ENCODE measurements at places on chromosomes 5 and 9.

- H3K36me3 ChIP-seq = no peaks in the 10 kb centered on the region
- H3K4me1 ChIP-seq = peaks cover 4% of the 10 kb centered on the region
- peak; percentile 69 for DNase-seq
- no peak overlapping the region for H3K4me3 ChIP-seq
- peak overlapping the region; percentile 33 for H3K27ac ChIP-seq
- H3K27me3 ChIP-seq = no peaks in the 10 kb centered on the region
Measured at GRCh38 chr5:17118631-17119030, 98.8 kb upstream of the BASP1 start.

DNA sequence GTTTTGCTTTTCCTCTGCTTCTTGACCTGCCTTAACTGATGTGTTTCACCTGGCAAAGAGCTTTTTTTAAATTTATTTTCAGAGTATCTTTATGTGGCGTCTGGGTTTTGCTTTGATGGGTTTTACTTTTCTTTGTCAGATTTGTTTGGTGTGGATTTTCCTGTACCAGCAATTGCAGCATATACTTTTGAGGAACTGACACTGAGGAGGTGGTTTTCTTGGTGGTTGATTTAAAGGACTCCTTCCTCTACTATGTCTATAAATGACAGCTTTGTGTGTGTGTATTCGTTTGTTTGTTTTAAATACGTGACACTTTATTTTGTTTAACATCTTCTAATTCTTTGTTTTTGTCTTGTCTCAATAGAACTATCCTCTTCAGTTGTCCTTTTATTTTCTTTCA lies 1071.9 kb upstream of the ARRDC3 start:
- H3K4me3 ChIP-seq = no peak overlapping the region
- no peaks in the 10 kb centered on the region for H3K36me3 ChIP-seq
- no peaks in the 10 kb centered on the region for H3K27me3 ChIP-seq
- no peaks in the 10 kb centered on the region for H3K4me1 ChIP-seq

GRCh38 chr5:143698574-143698973 lies 113.4 kb upstream of the HMHB1 start:
- no peaks in the 10 kb centered on the region for H3K27me3 ChIP-seq
- H3K4me1 ChIP-seq = peaks cover 3% of the 10 kb centered on the region
- H3K36me3 ChIP-seq = no peaks in the 10 kb centered on the region
- no peak for DNase-seq
- no peak overlapping the region for H3K27ac ChIP-seq

- no peak overlapping the region for H3K27ac ChIP-seq
- no peak overlapping the region for H3K4me3 ChIP-seq
- no peaks in the 10 kb centered on the region for H3K36me3 ChIP-seq
Measured at GRCh38 chr5:33743099-33743498, 148.7 kb downstream of the ADAMTS12 start.

- no peaks in the 10 kb centered on the region for H3K36me3 ChIP-seq
- no peak overlapping the region for H3K27ac ChIP-seq
Measured at GRCh38 chr9:35776018-35776417, 15.4 kb upstream of the NPR2 start.

- no peak overlapping the region for H3K4me3 ChIP-seq
- no peak for DNase-seq
Measured at GRCh38 chr5:157708866-157709265, 22.4 kb upstream of the THG1L start.

DNA sequence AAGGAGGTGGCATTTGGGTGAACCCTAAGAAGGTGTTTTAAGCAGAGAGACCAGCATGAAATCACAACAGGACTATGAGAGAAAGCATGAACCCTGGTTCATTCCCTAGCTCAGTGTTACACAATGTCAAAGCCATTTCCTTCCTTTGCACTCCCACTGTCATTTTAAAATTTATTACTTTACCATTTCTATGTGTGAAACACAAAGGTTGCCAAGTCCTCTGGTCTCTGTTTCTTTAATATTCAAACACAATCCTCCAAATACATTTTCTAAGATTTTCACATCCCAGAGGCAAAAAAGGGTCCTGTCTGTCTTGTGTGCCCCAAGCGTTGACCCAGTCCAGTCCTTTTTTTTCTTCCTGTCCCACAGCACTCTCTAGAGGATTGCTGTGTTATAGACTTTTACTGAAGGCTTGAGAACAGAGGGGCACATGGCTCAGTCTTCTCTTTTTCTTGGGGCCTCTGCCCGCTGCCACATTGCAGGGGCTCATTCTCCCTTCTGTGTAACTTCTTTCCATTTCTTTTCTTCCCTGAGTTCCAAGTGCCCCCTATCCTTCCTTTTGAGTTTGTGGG lies 78.6 kb upstream of the SLC28A3 start:
- no peak for DNase-seq
- H3K27ac ChIP-seq = no peak overlapping the region
- H3K4me3 ChIP-seq = no peak overlapping the region
- no peaks in the 10 kb centered on the region for H3K36me3 ChIP-seq

- H3K27ac ChIP-seq = no peak overlapping the region
- H3K36me3 ChIP-seq = no peaks in the 10 kb centered on the region
- no peak for DNase-seq
- H3K4me1 ChIP-seq = peaks cover 73% of the 10 kb centered on the region
- no peaks in the 10 kb centered on the region for H3K27me3 ChIP-seq
Measured at GRCh38 chr9:134379831-134380365, 53.6 kb downstream of the RXRA start.

GRCh38 chr9:113578882-113579282 lies 115.4 kb downstream of the RGS3 start:
- H3K4me1 ChIP-seq = peaks cover 24% of the 10 kb centered on the region
- H3K27me3 ChIP-seq = no peaks in the 10 kb centered on the region
- peak overlapping the region; percentile 46 for H3K27ac ChIP-seq
- no peaks in the 10 kb centered on the region for H3K36me3 ChIP-seq
- no peak overlapping the region for H3K4me3 ChIP-seq

GRCh38 chr9:78777747-78778146 lies 480.8 kb downstream of the PSAT1 start:
- no peaks in the 10 kb centered on the region for H3K27me3 ChIP-seq
- no peak for DNase-seq
- no peaks in the 10 kb centered on the region for H3K36me3 ChIP-seq
- H3K27ac ChIP-seq = no peak overlapping the region
- H3K4me3 ChIP-seq = no peak overlapping the region
- H3K4me1 ChIP-seq = no peaks in the 10 kb centered on the region

GRCh38 chr9:93776873-93777272 lies 178.3 kb downstream of the BARX1 start:
- H3K27ac ChIP-seq = no peak overlapping the region
- H3K4me3 ChIP-seq = no peak overlapping the region
- no peak for DNase-seq
- no peaks in the 10 kb centered on the region for H3K27me3 ChIP-seq
- H3K36me3 ChIP-seq = no peaks in the 10 kb centered on the region

DNA sequence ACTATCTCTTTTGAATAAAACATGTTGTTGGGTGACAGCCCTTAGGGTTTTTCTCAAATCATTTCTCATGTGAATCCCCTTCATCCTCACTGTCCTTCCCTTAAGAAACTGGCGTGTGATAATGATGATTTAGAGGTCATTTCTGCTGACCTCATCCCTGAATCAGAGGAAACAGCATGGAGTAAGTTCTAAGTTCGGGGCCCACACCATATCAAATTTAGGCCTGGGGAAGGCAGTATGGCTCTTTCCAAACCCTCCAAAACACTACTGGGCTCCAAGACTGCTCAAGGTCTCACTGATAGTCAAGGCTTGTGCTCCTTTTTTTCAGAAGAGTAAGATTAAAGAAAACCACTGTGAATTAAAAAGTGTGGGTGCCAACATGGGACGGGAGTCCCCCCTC lies 872 bp upstream of the SMIM3 start:
- H3K4me1 ChIP-seq = peaks cover 28% of the 10 kb centered on the region
- DNase-seq = no peak
- H3K4me3 ChIP-seq = no peak overlapping the region
- H3K27me3 ChIP-seq = no peaks in the 10 kb centered on the region
- H3K27ac ChIP-seq = peak overlapping the region; percentile 83

- no peak overlapping the region for H3K4me3 ChIP-seq
- DNase-seq = no peak
- H3K4me1 ChIP-seq = peaks cover 23% of the 10 kb centered on the region
- H3K27me3 ChIP-seq = no peaks in the 10 kb centered on the region
Measured at GRCh38 chr5:17259630-17260257, 42.3 kb downstream of the BASP1 start.

DNA sequence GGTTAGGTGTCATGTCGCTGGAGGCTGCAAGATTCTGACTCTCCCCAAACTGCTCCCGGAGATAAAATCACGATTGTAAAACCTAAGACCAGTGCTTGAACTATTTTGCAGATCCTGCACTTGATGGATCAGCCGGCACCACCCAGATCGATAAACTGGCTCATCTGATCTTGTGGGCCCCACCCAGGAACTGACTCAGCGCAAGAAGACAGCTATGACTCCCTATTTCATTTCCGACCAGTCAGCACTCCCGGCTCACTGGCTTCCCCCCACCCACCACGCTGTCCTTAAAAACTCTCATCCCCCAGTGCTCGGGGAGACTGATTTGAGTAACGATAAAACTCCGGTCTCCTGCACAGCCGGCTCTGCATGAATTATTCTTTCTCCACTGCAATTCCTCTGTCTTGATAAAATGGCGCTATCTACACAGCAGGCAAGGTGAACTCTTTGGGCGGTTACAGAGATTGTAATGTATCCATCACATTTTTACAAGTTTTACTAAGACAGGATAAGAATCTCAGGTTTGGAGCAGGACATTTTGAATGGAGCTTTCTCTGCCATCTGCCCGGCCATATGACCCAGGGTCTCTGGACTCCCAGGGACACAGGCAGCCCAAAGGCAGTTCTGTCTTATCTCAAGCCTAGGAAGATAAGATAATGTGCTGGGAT lies 10.6 kb upstream of the PPP1R26 start:
- no peaks in the 10 kb centered on the region for H3K36me3 ChIP-seq
- peaks cover 11% of the 10 kb centered on the region for H3K4me1 ChIP-seq
- no peak overlapping the region for H3K4me3 ChIP-seq
- no peaks in the 10 kb centered on the region for H3K27me3 ChIP-seq

Data from hepatocyte (in vitro differentiated cells).